ENCODE measurements at places on chromosomes 5 and 9.

GRCh38 chr5:87150630-87151029 is 117.1 kb upstream of the RASA1 start:
- ATAC-seq, result no peak

DNA sequence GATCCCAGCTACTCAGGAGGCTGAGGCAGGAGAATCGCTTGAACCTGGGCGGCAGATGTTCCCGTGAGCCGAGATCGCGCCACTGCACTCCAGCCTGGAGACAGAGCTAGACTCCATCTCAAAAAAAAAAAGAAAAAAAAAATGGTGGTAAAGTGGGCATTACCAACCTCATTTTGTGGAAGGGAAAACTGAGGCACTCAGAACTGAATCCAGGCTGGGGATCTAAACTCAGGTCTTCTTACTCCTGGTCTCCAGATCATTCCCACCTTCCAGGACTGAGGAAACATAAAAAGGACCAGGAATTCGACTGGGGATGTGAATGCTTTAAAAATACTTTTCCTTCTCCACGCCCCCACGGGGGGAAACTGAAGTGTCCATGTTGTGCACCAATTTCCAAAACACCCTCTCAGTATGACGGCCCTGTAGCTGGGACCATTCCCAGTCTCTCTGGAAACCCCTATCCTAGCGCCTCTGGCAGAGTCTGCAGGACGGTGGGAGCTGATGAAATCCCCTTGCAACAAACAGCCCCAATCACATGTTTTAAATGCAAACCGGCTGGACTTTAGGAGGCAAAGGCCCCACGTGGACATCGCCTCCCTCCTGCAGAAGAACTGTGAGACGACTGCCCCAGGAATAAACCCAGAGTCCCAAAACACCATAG is 8.9 kb upstream of the AKNA start:
- ATAC-seq, result no peak

- ATAC-seq, result no peak
These were observed 51.0 kb upstream of the RNU6ATAC start for GRCh38 chr9:134215420-134215698.

DNA sequence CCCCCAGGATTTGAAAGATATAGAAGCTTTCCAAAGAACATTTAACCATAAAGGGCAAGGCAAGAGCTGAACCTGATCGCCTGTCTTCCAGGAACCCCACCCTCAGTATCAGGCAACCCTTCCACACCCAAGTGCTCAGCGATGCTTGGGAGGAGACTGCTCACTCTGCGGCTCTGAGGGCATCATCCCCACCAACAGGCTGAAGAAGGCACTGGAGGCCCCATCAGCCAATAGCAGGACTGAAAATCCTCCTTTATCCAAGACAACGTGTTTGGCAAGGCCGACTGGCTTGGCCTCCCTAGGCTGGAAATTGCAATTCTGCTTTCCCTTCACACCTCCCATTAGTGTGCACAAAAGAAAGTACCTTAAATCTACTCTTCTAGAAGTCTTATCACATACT is 1.4 kb upstream of the PPP2CA start:
- peak; percentile 80 for ATAC-seq
